ENCODE measurements at places on chromosomes 1 and 21.

GRCh38 chr1:206506405-206507283, 687 bp upstream of the RASSF5 start:
- ATAC-seq = peak; percentile 4

- ATAC-seq = no peak
These were observed 57.4 kb upstream of the TMPRSS15 start for GRCh38 chr21:18460979-18461378.

DNA sequence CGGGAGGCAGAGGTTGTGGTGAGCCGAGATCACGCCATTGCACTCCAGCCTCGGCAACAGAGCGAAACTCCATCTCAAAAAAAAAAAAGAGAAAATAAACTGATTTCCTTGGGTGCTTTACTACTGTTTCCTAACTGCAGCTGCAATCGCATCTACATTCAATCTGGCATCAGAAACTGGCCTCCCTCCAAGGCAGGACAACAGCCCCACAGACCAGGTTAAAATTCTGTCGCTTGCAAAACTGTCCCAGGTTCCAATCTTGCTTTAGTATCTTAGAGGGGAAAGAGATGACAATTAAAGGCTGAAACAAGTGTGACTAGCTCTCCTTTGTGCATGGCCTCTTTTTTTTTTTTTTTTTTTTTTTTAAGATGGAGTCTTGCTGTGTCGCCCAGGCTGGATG, 32.4 kb upstream of the SLC25A33 start:
- no peak for ATAC-seq

DNA sequence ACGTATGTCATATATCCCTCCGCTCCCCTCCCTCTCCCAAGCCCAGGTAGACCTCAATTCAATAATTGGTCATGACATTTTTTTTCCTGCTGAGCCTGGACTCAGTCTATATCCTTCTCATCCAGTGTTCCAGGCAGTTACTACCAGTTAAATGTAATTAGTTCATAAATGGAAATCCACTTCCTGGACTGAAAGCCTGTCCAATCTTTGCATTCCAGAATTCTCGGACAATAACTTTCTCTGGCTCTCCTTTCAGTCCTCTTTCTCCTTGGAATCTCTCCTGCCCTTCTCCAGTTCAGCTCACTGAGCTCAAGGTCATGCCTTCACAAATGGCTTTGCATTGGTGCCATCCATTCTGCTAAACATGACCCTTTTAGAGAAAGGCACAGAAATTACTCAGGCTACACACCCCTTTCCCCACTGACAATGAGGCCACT, 34.8 kb downstream of the VWA5B1 start:
- no peak for ATAC-seq

- no peak for ATAC-seq
These were observed 31.1 kb downstream of the C1orf21 start for GRCh38 chr1:184417916-184418315.

DNA sequence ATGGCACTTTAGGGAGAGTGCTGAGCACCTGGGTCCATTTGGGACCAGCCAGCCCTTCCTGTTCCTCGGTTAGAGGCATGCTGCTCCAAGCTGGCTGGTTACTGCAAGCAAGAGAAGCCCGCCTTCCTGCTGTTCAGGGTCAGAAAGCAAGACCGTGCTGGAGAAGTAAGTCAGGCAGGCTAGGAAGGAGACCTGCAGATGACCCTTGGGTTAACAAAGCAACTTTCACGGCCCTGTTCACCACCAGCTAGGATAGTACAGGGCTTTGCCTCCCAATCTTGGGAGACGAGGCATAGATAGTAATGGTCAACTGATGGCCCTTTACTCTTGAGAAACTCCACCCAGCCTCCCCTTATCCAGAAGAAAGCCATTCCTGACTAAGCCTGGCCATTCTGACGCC, 136.1 kb downstream of the DHRS3 start:
- ATAC-seq = no peak

DNA sequence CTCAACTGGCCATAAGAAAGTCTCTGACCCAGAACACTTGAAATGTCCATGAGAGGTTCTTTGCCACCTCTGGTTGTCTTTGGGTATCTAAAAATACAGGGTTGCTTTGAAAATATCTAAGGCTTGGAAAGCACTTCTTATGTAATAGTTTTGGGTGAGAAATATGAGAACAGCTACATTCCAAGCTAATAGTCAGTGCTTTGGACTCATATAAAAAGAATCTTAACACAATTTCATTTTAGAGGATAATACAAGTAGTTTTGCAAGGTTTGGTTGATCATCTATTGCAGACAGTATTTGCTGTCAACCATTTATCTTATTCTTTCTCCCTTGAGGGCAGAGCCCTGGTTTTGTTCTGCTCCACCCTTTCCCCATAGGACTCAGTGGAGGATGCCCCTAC, 207.5 kb downstream of the KCNK2 start:
- no peak for ATAC-seq

GRCh38 chr1:22176258-22176657, 33.4 kb upstream of the WNT4 start:
- ATAC-seq = peak; percentile 71

GRCh38 chr1:106022312-106022902, 1034.1 kb upstream of the PRMT6 start:
- ATAC-seq = no peak

DNA sequence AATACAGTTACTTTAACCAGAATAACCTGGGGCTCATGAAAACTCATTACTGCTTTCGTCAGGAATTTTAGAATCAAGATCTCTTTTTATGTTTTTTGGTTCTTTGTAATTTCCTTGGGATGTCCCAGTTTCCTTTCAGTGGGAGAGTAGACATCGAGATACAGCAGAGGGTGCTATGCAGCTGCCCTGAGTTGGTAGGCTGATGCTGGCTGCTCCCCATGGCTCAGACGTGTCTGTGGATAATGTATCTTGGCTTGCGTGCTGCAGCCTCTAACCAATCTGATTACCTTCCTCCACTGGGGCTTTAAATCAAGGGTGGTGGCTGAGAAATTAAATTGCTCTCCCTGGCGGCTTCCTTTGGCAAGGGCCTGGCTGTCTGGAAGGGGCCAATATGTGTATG, 253.7 kb downstream of the CACNA1E start:
- ATAC-seq = no peak

GRCh38 chr1:241842565-241842964, 5.4 kb upstream of the EXO1 start:
- no peak for ATAC-seq

DNA sequence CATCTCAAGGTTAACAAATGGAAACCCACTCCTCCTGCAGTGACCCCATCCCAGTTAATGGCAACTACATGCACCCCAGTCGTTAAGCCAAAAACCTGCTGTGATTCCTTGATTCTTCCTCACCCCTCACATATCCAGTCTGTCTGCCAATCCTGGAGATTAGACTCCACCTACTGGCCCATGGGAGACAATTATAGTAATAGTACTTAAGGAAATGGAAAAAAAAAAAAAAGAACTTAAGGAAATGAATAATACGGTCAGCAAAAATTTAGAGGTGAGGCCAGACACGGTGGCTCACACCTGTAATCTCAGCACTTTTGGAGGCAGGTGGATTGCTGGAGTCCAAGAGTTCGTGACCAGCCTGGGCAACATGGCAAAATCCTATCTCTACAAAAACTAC, 7.0 kb downstream of the NOL9 start:
- ATAC-seq = no peak

- ATAC-seq = no peak
These were observed 81.5 kb upstream of the RHOU start for GRCh38 chr1:228653748-228654147.

GRCh38 chr1:34746785-34747637, 7.8 kb upstream of the GJB5 start:
- no peak for ATAC-seq

DNA sequence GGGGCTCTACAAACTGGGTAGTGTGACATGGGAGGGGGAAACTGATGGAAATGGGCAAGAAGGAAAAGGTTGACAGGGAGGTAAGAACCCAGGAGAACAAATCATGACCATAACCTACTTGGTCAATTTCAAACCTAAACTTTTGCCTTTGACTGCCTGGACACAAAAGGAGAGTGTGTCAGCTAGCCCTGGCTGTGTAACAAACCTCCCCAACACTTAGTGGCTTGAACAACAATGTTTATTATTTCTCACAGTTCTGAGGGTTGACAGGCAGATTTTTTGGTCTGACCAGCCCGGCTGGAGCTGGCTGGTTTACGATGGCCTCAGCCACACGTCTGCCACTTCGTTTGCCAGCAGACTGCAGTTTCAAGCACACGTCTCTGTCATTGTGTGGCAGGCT, 92.5 kb downstream of the WDR4 start:
- no peak for ATAC-seq

GRCh38 chr21:25965951-25966707, 204.4 kb downstream of the APP start:
- no peak for ATAC-seq

DNA sequence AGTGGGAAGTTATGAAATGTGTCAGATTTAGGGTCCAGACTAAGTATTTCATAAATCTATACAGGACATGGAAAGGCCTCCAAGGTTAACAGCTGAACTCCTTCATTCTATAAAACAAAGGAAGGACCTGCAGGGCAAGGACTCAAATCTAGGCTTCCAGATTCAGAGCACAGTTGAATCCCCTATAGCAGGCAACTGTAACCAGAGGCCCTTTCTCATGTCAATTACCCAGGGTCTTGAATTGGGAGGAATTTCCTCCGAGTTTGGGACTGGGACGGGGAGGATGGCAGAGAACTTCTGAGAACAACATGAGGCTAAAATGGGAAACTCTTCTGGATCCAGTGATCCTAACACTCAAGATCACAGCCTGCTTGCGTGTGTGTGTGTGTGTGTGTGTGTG, 112.9 kb upstream of the BEND5 start:
- ATAC-seq = no peak

DNA sequence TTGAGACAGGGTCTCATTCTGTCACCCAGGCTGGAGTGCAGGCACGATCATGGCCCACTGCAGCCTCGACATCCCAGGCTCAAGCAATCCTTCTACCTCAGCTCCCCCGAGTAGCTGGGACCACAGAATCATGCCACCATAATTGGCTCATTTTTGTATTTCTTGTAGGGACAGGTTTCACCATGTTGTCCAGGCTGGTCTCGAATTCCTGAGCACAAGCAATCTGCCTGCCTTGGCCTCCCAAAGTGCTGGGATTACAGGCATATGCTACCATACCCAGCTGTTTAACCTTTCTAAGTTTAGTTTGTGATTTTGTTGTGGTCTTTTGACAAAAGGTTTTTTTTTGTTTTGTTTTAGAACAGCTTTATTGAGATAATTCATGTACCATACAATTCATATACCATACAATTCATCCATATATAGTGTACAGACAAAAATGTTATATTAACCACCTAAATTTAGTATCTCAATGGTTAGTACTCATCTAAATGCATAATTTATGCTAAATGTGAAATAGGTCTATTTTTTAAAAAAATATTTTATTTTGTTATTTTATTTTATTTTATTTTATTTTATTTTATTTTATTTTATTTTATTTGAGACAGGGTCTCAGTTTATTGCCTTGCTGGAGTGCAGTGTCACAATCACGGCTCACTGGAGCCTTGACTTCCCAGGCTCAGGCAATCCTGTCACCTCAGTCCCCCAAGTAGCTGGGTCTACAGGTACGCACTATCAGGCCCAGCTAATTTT, 8.9 kb downstream of the ZMPSTE24 start:
- ATAC-seq = no peak

- no peak for ATAC-seq
These were observed 346.8 kb downstream of the RRAGC start for GRCh38 chr1:38512789-38513188.

GRCh38 chr1:156993426-156994147, 52.0 kb downstream of the ARHGEF11 start:
- no peak for ATAC-seq

- ATAC-seq = no peak
These were observed 160.7 kb upstream of the LMO4 start for GRCh38 chr1:87167848-87168525.

GRCh38 chr1:184882957-184883815, 91.1 kb downstream of the NIBAN1 start:
- peak; percentile 81 for ATAC-seq

DNA sequence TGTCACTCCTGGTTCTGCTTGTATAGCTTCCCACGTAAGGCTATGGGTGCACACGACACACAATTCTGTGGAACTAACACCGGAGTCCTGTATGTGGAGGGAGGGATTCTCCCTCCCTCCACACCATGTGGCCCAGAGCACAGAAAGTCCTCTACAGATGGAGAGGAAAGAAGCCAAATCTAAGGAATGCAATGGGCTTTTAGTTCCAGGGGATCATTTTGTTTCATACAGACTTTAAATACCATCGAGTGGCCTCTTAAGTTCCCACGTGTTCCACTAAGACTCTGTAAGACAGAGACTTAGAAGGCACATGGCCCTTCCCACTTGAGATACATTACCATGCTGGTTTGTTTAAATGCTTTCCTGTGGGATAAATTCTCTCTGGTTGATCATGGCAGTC, 156.0 kb downstream of the TGFB2 start:
- ATAC-seq = no peak

- ATAC-seq = no peak
These were observed 2.4 kb downstream of the TP73 start for GRCh38 chr1:3654549-3655281.

DNA sequence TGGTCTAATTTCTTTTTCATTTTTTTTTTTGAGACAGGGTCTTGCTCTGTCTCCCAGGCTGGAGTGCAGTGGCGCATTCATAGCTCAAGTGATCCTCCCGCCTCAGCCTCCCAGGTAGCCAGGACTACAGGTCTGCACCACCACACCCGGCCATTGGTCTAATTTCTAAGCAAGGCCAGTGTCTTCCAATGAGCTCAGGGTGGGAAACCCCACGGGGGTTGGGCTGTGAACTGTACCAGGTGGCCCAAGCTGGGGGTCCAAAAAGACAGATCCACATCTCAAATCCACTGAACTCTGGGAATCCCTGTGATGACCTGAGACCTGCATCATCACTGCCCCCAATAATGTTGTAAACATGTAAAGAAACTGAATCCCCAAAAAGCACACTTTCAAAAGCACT, 79.5 kb downstream of the BCAR3 start:
- ATAC-seq = no peak

- ATAC-seq = no peak
These were observed 4.9 kb downstream of the DNTTIP2 start for GRCh38 chr1:93874025-93874651.

- ATAC-seq = no peak
These were observed 7.0 kb downstream of the TLR5 start for GRCh38 chr1:223136086-223136485.

DNA sequence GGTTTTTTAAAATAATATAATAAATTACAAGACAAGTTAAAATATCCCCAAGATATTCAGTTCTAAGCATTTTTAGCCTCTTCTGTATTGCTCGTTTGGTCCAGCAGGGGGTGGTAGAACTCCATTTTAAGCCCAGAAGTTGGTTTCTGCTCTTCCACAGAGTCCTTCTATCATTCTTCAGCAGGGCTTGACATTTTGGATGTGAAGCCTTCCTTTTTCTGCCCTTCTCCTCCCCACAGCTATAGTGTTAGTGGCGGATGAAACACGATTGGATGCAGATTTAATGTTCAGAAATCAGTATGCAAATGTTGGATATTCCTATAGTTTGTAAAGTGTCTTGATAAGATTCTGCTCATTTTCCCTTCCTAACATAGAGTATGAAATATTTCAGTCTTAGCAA, 1.4 kb downstream of the NCAM2 start:
- no peak for ATAC-seq

- no peak for ATAC-seq
These were observed 60.1 kb downstream of the PTP4A2 start for GRCh38 chr1:31878058-31878457.

Measured in activated T-helper 17 cell treated with anti-CD3 and anti-CD28 coated beads, Interleukin-2, amount 50 U/mL, for 72 hours (primary cell).